Activated CD8-positive, alpha-beta memory T cell treated with anti-CD3 and anti-CD28 coated beads, Interleukin-2, amount 10 ng/mL, durations not matched to agents 7 days and 5 days (primary cell): ENCODE measurements at places on chromosomes 16 and 17. TPM values are rescaled to one million over a fixed set of nuclear protein-coding genes. Genes with fewer than 3 reads are reported as not detected.

Gene ALOX12
- total RNA-seq = not detected

Gene PRSS53
- total RNA-seq = 6.6 TPM

Gene HS3ST2
- not detected for total RNA-seq

Gene KRTAP4-9
- total RNA-seq = not detected

Gene PRR14
- 116 TPM for total RNA-seq

Gene CLEC18A
- total RNA-seq = 0.61 TPM

Gene CDH3
- total RNA-seq = not detected

Gene OR1A1
- total RNA-seq = not detected

Gene ASB16
- not detected for total RNA-seq

Gene FBXO39
- 1.5 TPM for total RNA-seq

Gene TBC1D3C
- total RNA-seq = not detected

Gene KRT15
- total RNA-seq = not detected

GRCh38 chr17:17551361-17551760 is 40.1 kb downstream of the PEMT start:
- no peaks in the 10 kb centered on the region for H3K4me1 ChIP-seq
- no peak for DNase-seq
- no peak overlapping the region for H3K27ac ChIP-seq
- H3K27me3 ChIP-seq = no peaks in the 10 kb centered on the region
- H3K4me3 ChIP-seq = no peak overlapping the region

- peaks cover 1% of the 10 kb centered on the region for H3K4me1 ChIP-seq
- DNase-seq = no peak
- no peaks in the 10 kb centered on the region for H3K27me3 ChIP-seq
- H3K4me3 ChIP-seq = no peak overlapping the region
- no peaks in the 10 kb centered on the region for H3K36me3 ChIP-seq
- no peak overlapping the region for H3K27ac ChIP-seq
These were observed 47.4 kb downstream of the PLXDC1 start for GRCh38 chr17:39104046-39104445.

- no peaks in the 10 kb centered on the region for H3K27me3 ChIP-seq
- DNase-seq = peak; percentile 61
- peaks cover 26% of the 10 kb centered on the region for H3K4me1 ChIP-seq
- peak overlapping the region; percentile 80 for H3K27ac ChIP-seq
- peaks cover 3% of the 10 kb centered on the region for H3K36me3 ChIP-seq
These were observed 13.8 kb downstream of the CTRL start for GRCh38 chr16:67917852-67918236.

- no peak overlapping the region for H3K27ac ChIP-seq
- H3K4me1 ChIP-seq = peaks cover 48% of the 10 kb centered on the region
- DNase-seq = peak; percentile 73
- no peak overlapping the region for H3K4me3 ChIP-seq
- no peaks in the 10 kb centered on the region for H3K36me3 ChIP-seq
These were observed 94.6 kb downstream of the RGS9 start for GRCh38 chr17:65231662-65232335.

DNA sequence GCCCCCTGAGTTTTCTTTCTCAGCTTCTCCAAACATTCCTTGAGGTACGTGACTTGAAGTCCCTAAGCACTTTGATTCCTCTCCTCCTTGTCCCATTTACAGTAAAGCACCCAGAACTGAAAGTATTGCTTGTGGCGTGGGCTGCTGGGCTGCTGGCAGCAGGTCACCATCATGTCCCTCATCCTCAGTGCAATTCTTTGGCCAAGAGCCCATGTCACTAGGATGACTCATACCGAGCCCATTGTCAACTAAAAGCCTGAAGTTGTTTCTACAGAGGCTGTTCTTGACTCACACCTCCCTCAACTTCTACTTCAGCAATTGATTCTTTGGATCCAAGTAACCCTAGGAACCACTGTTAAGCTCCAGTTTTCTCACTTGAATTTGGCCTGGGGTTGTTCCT is 54.3 kb downstream of the KPNA2 start:
- H3K36me3 ChIP-seq = no peaks in the 10 kb centered on the region
- no peaks in the 10 kb centered on the region for H3K27me3 ChIP-seq
- peak overlapping the region; percentile 5 for H3K27ac ChIP-seq
- peaks cover 50% of the 10 kb centered on the region for H3K4me1 ChIP-seq

GRCh38 chr17:64005734-64006167 is 7.6 kb downstream of the PRR29 start:
- no peak overlapping the region for H3K27ac ChIP-seq
- no peak overlapping the region for H3K4me3 ChIP-seq
- DNase-seq = no peak
- H3K27me3 ChIP-seq = no peaks in the 10 kb centered on the region

DNA sequence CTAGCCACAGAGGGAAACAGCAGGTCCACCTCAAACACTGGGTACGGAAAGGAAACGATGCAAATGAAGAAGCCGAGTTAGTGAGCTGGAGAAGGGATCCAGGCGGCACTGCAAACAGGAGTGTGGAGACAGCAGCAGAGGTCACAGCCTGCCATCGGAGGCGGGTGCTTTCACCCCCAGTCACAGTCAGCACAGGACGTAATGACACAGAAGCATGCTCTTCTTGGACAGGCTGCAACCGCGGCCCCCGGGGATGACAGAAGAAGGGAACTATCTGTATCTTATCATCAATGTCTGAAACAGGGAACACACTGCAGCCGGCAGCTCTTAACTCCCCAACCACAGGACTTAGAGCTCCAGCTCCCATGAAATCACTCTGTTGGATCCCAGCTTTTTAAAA is 16.1 kb upstream of the SLC38A8 start:
- H3K27ac ChIP-seq = no peak overlapping the region
- no peak overlapping the region for H3K4me3 ChIP-seq
- DNase-seq = no peak
- H3K27me3 ChIP-seq = no peaks in the 10 kb centered on the region

GRCh38 chr16:56351481-56351880 is 73.9 kb downstream of the AMFR start:
- no peaks in the 10 kb centered on the region for H3K36me3 ChIP-seq
- DNase-seq = no peak
- peaks cover 7% of the 10 kb centered on the region for H3K4me1 ChIP-seq
- H3K27me3 ChIP-seq = no peaks in the 10 kb centered on the region

GRCh38 chr16:26765087-26765486 is 301.6 kb upstream of the C16orf82 start:
- no peaks in the 10 kb centered on the region for H3K27me3 ChIP-seq
- H3K36me3 ChIP-seq = no peaks in the 10 kb centered on the region
- no peaks in the 10 kb centered on the region for H3K4me1 ChIP-seq
- no peak overlapping the region for H3K4me3 ChIP-seq
- H3K27ac ChIP-seq = no peak overlapping the region

DNA sequence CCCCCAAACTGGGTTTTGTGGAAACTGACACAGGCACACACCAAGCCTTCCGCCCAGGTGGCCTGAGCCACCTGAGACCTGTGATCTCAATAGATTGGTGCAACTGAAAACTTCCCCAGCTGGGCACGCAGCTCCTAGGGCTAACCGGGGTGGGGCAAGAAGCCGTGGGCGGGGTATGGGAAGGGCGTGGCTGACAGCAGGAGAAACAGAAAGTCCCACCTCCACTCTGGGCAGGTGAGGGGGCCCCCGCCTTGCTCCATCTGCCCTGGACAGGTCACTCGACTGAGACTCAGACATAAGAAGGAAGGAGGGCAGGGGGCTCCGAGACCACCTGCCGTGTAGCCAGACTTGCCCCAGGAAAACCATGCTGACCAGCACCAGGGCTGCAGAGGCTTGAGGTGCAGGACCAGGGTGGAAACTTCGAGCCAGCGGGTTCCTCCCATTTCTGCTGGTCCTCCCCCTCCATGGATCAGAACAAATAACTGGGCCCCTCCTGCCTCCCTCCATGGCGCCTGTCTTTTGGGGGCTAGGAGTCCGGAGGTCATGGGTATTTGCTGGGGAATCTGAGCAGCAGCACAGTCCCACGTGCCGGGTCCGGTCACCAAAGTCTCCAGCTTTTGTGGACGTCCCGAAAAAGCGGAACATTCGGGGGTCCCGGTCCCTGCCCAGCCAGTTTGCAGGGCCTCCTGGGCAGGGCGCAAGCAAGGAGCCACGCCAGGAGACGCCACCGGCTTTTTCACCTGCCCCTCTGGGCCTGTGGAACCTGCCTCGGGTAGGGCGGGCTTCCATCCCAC is 1.3 kb downstream of the TIMP2 start:
- peaks cover 42% of the 10 kb centered on the region for H3K27me3 ChIP-seq
- H3K4me1 ChIP-seq = peaks cover 18% of the 10 kb centered on the region
- peak overlapping the region; percentile 59 for H3K4me3 ChIP-seq

DNA sequence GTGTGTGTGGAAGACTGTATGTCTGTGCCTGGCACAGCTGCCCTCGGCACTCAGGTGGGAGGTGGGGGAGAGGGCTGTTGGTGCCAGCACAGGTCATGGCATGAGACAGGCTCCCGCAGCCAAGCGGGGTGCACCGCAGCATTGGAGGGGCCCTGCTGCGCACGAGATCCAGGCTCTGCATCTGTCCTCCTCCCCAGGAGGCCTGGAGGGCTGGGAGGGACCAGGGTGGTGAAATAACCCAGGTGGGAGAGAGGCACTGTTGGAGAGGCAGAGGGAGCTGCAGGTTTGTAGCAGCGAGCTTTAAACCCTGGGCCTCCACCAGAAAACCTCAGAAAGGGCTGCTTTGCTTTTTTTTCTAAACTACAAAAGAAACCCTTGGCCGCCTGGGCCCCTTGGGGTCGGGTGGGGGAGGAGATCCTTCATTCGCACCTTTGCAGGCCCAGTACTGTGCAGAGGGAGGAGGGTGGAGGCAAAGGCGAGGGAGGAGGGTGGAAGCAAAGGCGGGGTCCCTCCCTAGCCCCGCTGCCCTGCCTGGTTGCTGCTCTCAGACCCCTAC is 241.7 kb downstream of the SEC14L1 start:
- H3K4me1 ChIP-seq = peaks cover 80% of the 10 kb centered on the region
- H3K4me3 ChIP-seq = peak overlapping the region; percentile 31
- no peaks in the 10 kb centered on the region for H3K36me3 ChIP-seq
- DNase-seq = peak; percentile 73
- H3K27ac ChIP-seq = peak overlapping the region; percentile 72
- no peaks in the 10 kb centered on the region for H3K27me3 ChIP-seq
